Heart left ventricle (tissue), 16 donors: ENCODE measurements at places on chromosomes 1 and 21.

DNA sequence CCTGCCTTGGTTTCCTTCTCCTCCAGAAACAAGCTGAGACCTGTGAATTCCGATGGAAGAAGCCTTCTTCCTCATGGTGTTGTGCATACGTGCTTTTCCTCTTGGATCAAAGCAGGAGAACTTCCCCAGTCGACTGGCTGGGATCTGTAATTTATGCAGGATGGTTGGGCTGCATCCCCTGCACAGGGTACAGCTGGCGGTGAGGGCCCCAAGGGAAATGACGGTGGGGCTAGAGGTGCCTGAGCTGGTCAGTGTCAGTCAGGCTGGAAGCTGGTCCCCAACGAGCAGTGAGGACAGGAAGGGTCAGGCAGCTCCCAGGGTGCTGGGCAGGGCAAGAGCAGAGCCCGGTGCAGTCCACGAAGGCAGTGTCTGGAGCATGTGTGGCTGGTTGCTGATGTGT lies 106.7 kb downstream of the CNIH3 start:
- DNase-seq: no peak
- no peaks in the 10 kb centered on the region for H3K27me3 ChIP-seq

- no peak for DNase-seq
- H3K4me1 ChIP-seq: no peaks in the 10 kb centered on the region
- H3K27me3 ChIP-seq: no peaks in the 10 kb centered on the region
- no peak overlapping the region for H3K4me3 ChIP-seq
- H3K36me3 ChIP-seq: no peaks in the 10 kb centered on the region
- no peak overlapping the region for H3K27ac ChIP-seq
Observed at GRCh38 chr1:85375493-85375892, 89.5 kb downstream of the DDAH1 start.

DNA sequence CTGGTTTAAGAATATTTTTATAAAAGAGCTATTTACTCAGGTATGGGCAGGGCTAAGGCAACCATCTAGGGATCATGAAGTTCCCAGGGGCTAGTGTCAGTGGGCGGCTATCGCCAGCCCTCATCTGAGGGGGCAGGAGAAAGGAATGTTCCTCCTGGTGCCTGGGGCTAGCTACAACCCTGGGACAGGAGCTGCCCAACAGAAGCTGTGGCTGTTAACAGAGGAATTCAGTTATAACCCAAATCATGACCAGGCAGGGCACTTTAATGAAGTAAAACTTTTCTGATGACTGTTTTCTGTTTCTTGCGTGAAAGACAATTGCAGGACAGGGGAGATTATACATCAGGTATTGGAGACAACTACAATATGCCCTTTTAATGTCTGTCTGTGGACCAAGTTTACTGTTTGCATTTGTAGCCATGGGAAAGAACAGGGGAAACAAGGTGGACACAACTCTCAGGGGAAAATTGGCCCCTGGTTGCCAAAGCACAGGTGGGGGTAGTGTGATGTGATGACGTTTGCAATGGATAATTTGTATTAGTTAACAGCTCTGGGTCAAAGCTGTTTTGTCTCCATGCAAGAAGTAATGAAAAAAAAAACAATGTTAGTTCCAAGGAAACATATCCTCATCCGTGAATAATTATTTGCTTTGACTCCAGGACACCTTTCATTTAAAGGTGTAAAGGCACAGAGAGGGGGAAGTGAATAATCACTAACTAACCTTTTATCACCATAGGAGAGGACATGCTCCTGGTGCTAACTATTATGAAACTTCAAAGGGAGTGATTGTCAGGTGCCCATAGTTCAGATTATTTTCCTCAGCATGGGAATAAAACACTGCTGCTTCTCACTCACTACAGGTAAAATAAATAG lies 105.2 kb downstream of the TSEN15 start:
- no peak overlapping the region for H3K4me3 ChIP-seq
- no peaks in the 10 kb centered on the region for H3K36me3 ChIP-seq
- no peak overlapping the region for H3K27ac ChIP-seq
- H3K27me3 ChIP-seq: no peaks in the 10 kb centered on the region

DNA sequence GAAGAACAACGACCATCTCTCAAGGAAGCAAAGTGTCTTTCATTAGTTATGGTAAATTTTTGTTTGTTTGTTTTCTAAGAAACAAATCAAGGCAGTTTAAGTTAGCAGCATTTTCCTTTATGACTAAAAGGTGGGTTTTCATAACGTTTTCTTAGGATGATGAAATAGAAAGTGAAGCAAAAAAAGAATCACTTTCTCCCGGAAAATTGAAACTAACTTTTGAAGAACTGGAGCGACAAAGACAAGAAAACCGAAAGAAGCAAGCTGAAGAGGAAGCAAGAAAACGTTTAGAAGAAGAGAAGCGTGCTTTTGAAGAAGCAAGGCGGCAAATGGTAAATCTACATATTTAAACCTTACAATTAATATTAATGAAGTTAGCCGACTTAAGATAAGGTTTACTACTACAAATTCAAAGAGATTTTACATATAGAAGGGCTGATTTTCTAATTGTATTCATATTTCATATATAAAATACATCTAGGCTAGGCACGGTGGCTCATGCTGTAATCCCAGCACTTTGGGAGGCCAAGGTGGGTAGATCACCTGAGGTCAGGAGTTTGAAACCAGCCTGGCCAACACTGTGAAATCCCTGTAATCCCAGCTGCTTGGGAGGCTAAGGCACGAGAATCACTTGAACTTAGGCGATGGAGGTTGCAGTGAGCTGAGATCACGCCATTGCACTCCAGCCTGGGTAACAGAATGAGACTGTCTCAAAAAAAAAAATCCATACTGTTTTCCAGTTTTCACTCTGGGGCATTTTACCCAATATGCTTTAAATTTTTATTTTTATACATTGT lies 38.3 kb downstream of the NEXN start:
- no peak overlapping the region for H3K4me3 ChIP-seq

- no peaks in the 10 kb centered on the region for H3K27me3 ChIP-seq
- DNase-seq: peak; percentile 80
- H3K27ac ChIP-seq: no peak overlapping the region
- no peak overlapping the region for H3K4me3 ChIP-seq
Observed at GRCh38 chr1:220776720-220777326, 9.9 kb upstream of the MTARC1 start.

GRCh38 chr1:170682169-170682568 lies 18.2 kb downstream of the PRRX1 start:
- H3K27ac ChIP-seq: no peak overlapping the region
- H3K4me1 ChIP-seq: peaks cover 27% of the 10 kb centered on the region
- no peaks in the 10 kb centered on the region for H3K27me3 ChIP-seq

- H3K36me3 ChIP-seq: peaks cover 15% of the 10 kb centered on the region
- H3K27me3 ChIP-seq: no peaks in the 10 kb centered on the region
- peaks cover 54% of the 10 kb centered on the region for H3K4me1 ChIP-seq
- peak overlapping the region; percentile 88 for H3K4me3 ChIP-seq
- no peak for DNase-seq
- peak overlapping the region; percentile 98 for H3K27ac ChIP-seq
Observed at GRCh38 chr1:109091078-109091838, 694 bp downstream of the TMEM167B start.
